ENCODE measurements at places on chromosomes 4 and X.

DNA sequence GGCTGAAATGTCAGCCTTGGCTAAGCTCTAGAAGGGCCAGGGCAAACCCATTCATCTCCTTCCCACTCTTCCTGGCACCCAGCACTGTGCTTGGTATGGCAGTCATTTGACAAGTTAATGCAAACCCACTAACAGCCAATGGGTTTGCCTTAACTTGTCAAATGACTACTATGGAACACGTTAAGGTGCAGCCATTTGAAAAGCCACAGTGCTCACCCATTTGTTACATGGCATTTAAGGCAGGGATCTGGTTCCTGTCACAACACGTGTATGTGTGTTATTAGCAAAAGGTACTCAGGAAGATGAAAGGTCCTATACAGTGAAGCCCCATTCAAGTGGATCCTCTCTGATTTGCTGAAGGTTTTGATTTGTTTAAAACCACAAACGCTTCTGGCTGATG lies 7.2 kb downstream of the CRMP1 start:
- DNase-seq: no peak

GRCh38 chr4:80133240-80133783 lies 60.3 kb upstream of the ANTXR2 start:
- no peak for DNase-seq

DNA sequence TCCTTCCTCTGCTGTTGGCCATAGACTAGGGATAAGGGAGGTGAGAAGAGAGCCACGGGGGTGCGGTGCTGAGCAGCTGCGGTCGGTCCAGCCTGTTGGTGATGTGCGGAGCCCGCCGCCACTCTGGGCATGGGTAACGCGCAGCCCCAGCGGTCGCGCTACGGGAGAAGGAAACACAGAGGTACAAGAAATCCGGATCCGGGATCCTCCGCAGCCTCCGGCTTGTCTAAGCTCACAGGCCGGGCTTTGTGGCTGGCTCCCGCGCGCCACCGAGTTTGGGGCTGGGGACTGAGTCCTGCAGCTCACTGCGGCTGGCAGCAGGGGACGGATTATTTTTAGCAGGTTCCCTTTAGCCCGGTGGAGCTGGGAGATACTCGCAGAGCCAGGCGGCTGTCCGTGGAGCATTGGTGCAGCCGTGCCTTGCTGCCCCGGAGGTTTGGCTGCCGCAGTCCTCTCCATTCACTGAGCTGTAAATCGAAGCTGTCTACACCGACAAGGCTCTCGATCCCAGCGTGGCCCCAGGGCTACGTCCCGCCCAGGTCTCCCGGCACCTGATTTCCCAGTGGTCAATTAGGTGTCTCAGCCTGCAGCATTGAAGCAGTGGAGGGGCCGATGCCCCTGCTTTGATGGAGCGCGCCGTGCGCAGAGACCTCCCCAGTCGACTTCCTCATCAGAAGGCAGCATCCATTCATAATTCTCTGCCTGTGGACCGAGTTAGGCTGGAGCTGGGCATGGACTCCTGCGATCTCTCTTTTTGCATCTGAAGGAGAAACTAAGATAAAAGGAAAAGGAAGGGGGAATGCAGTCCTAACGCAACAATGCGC lies 81.9 kb upstream of the SCML1 start:
- no peak for DNase-seq

GRCh38 chr4:87465739-87466366 lies 43.5 kb downstream of the NUDT9 start:
- DNase-seq: no peak

DNA sequence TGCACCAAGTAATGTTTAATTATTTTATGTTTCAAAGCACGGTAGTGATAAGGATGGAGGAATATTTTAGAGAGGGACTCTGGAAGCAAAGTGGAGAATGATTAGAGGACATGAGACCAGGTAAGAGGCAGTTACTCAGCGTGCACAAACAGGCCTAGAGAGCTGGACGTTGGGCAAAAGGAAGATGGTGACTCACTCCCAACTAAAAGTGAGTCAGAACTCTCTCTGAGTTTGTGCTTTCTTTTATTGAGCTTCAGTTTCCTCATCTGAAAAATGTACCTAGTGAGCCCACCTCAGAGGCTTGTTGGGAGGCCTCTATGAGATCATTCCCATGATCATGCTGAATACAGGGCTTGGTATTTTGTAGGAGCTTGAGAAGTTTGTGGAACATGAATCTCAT lies 1.6 kb upstream of the ZC4H2 start:
- DNase-seq: no peak

DNA sequence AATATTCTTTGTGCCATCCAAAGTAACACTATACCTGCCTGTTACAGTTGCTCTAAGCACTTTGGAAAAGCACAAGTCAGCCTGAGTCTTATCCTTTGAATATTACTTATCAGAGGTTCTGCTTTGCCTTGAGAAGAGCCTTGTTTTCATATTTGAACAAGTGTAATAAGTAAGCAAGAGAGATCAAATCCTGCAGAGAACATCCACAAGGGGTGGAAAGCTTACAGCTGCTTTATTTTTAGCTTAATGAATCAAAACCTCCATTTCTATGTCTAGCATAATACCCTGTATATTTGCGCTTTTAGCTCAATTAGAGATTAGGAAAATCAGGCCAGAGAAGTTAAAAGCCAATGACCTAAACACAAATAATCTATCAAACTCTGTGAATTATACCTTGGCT lies 139.8 kb downstream of the CDS1 start:
- no peak for DNase-seq

GRCh38 chr4:19722404-19722803 lies 529.3 kb upstream of the SLIT2 start:
- DNase-seq: no peak

- DNase-seq: no peak
Measured at GRCh38 chr4:77220828-77221613, 64.0 kb downstream of the CCNG2 start.

- no peak for DNase-seq
Measured at GRCh38 chr4:140930557-140930956, 174.4 kb upstream of the TBC1D9 start.

GRCh38 chr4:105805501-105806120 lies 89.7 kb upstream of the NPNT start:
- DNase-seq: no peak

GRCh38 chr4:166165829-166166420 lies 292.9 kb downstream of the TLL1 start:
- DNase-seq: no peak

DNA sequence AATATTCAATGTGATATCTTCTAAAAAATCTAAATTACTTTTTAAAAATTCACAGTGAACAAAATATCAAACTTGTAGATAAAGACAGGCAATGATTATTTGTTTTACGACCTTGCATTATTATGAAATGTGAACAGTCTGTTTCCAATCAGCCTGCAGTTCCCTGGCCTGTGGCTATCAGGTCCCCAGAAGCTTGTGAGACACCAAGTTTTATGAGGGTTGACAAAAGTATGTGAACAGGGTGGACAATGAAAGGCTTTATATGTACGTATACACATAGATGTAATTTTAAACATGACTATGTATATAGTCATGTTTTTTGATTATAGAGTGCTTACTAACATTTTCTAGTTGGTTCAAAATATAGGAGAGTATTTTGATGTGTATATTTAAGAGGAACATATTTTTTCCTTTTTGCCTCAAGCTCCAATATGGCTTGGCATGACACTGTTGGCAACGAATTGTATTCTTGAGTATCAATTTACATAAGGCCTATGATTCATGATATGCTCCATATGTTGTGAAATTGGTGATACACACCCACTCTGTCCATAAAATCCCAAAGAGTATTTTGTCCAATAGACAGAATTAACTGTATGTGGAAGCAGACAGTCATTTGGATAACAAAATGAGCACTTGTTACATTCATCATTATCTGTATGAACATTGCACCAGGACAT lies 55.7 kb downstream of the BTC start:
- no peak for DNase-seq

GRCh38 chr4:121726642-121727268 lies 30.0 kb upstream of the ANXA5 start:
- DNase-seq: no peak

GRCh38 chr4:15213302-15213970 lies 211.2 kb downstream of the CPEB2 start:
- no peak for DNase-seq

DNA sequence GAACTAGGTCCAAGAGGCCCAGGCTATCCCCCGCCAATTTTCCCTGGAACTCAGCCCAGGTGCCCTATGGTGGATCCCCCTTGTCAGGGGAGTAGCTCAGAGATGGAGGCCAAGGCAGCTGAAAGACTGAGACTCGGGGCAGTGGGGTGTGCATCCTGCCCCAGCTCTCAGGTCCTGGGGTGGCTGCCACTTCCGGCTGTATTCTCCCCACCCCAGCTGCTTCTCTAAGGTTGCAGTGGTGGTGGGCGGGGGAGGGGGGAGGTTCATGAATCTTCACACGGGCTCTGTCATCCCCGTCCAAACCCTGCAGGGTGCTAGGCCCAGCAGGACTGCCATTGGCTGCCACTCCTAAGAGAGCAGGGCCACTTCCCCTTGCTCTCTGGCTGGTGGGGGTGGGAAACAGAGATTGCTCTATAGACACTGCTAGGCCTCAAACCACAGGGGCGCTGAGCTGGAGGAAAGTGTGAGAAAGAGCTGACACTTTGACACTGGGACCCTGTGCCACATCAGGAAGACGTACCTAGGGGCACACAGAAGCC lies 1.5 kb downstream of the SASH3 start:
- DNase-seq: peak; percentile 50

- no peak for DNase-seq
Measured at GRCh38 chr4:188934320-188934962, 795.2 kb downstream of the TRIML1 start.

DNA sequence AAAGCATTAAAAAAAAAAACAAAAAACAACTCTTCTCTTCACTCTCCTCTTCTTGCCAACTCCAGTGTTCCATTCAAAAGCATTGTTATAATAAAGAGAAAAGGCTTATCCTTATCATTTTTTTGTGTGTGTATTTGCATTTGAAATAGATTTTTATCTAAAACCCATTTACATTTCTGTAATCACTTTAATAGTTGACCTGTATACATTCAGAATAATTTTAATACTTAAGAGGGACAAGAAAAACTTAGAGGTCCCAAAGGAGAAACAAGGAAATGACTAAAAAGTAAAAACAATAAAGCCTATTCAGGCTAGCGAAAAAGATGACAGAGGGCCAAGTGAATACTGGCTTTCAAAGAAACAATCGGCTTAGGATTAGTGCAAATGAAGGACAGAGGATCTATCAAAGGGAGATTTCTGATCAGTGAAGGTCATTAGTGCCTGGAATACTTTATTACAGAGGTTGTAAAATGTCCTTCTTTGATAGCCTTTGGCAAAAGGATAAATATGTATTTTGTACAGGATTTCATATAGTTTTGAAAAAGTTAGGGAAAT lies 808.3 kb downstream of the RPA4 start:
- no peak for DNase-seq

- no peak for DNase-seq
Measured at GRCh38 chrX:40449956-40450706, 130.6 kb upstream of the ATP6AP2 start.

DNA sequence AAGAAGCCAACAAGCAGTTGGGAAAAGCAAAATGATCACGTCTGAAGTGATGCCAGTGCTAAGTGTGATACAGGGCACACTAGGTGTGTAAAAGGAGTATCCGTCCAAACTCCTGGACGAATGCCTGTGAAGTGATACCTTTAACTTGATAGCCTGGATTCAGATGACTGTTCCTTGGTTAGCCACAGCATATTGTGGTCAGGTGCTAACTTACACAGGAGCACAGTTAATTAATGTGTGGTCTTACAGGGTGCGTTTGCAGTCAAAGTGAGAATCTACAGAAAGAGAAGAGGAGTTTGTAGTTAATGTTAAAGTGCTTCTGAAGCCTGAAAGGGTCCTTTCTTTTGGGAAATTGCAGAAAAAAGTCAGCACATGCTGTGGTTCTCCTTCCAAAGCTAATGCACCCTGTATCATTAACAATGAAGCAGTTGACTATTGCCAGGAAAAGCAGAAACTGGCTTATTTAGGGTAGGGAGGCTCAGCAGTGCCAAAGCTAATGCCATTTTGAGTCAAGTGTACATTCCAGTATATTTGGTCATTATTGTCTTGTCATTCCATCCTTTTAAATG lies 61.1 kb downstream of the DCLK2 start:
- no peak for DNase-seq

GRCh38 chrX:45022150-45022549 lies 149.2 kb downstream of the KDM6A start:
- DNase-seq: no peak

DNA sequence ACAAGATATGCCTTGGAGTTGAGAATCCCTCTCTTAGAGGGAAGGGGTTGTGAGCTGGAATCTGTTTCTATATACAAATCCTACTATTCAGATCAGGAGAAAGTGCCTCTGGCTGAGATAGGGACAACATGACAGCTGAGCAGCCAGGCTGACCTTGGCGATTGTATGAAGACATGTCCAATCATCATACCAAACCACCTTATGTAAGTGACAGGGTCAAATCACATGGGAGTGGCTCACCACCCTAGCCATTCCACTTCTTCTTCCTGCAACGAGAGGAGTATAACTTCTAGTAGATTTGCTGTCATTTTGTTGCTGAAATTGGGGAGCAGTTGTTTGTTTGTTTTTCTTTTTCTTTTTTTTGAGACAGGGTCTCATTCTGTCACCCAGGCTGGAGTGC lies 48.3 kb upstream of the TMEM150C start:
- no peak for DNase-seq

- no peak for DNase-seq
Measured at GRCh38 chr4:143961075-143961474, 55.7 kb upstream of the GYPE start.

- DNase-seq: no peak
Measured at GRCh38 chrX:104280609-104281008, 25.9 kb upstream of the ESX1 start.

- DNase-seq: no peak
Measured at GRCh38 chr4:815464-816146, 10.3 kb downstream of the CPLX1 start.

GRCh38 chrX:43564953-43565352 lies 91.1 kb upstream of the MAOA start:
- DNase-seq: no peak

DNA sequence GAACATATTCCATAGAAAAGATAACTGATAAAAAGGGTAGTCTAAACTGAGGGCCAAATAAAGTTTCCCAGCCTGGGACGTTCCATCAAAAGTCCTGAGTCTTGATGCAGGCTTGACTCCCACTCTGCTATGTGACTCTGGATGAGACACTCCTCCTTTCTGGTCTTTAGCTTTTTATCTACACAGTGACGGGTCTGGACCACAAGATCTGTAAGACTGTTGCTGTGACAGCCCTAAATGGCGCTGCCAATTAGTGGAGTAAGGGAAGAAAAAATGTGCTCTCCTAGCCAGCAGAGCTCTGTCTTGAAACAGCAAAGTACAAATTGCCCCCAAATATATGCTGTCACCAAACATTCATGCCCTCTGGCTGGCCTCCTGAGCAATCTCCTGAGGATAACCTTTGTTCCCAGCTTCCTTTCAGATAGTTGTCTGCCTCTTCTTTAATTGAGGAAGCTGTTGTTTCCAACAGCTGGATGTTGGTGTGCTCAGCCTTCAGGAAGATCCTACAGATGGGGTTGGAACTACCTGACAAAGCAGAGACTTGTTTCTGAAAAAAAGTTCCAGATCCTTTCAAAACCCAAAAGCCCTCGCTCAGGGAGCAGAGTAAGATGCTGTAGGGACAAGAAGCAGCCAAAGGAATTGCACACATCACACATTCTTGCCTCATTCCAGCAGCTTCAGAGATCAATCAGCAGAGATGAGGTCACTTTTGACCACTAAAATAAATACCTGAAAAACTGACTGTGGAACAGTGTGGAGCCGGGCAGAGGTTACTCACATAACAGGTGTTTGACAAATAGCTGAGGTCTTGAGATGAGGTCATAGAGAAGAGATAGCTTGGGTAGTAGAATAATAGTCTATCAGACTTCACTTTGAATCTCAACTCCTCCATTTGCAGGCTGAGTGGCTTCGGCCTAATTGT lies 383.4 kb upstream of the FGF13 start:
- DNase-seq: no peak

- DNase-seq: no peak
Measured at GRCh38 chrX:72641611-72642010, 69.0 kb upstream of the HDAC8 start.
